Stimulated activated CD8-positive, alpha-beta memory T cell treated with anti-CD3 and anti-CD28 coated beads, Interleukin-2, amount 100 ng/mL, for 1 hour (primary cell): ENCODE measurements at places on chromosomes 5 and 9.

DNA sequence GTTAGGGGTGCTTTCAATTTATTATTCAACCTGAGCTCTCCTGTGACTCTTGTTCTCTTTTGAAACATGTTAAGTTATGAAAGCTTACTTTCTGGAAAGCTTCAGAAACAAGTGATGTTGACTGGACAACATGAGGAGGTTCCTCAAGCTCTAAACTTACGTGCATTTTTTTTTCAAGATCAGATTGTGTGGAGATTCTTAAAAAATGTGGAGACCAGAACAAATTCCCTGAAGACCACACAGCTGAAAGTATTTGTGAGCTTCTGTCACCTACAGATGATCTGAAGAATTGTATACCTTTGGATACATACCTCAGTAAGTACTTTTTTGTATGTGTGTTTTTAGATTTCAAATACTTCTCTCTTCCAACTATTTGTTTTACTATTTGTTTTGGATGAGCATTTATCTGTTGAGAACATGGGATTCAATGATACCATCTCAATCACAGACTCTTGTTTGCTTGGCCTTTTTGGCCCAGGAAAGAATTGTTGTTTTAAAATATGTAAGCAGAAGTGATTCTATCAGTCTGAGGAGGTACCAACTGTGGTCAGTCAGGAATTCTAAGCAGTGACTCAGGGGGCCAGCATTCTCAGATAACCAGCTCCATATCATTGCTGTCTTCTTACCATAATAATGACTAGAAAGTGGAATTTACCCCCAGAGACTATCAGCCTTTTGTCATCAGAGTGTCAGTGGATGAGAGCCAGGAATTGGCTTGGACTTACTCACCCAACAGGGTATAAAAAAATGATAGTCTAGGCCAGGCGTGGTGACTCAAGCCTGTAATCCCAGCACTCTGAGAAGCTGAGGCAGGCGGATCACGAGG is 34.4 kb upstream of the GLIPR2 start:
- DNase-seq = no peak

- DNase-seq = no peak
Measured at GRCh38 chr9:68931821-68932220, 82.1 kb downstream of the PRKACG start.

DNA sequence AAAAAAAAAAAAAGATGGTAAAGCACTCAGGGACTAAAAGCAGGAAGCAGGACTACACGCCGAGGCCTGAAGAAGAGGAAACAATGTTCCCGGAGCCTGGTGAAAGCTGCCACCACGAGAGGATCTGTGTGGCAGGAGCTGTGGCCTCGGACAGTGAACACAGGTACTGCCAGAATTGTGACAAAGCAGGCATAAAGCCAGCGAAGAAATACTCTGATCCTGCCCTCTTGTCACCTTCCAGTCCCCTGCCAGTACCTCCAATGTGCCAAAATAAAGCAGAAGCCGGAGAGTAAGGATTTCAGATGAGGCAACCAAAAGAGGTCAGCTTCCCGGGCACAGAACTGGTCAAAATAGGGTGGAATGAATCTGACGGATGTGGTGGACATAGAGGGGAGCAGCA is 211.5 kb upstream of the TARS1 start:
- no peak for DNase-seq

DNA sequence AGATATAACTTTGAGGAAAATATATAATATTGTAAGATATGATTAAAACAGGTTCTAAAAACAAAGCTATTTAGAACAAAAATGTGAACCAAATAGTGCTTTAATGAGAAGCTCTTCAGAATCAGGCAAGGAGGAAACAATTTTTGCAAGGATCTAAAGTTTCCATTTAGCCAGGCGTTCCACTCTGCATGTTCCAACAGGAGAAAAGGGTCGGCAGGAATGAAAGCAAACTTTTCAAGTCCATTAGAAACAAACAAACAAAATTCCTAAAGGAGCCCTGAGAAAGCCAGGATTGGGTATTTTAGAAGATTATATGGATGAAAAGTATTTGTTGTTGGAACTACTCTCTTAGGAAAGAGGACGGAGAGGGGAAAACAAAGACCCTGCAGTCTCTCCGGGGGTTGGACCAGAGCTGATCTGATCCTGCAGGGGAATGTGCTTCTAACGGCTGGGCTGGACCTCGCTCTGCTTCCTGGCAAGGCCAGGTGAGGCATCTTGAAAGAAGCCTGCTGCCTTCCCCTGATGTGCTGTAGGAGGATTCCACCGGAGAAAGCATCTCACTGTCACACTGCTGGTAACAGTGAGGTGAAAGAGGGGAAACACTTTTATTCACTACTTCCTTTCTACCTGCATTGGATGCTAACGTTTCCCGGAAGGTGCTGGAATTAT is 94.6 kb downstream of the PRRT1B start:
- DNase-seq = no peak

GRCh38 chr5:66518753-66519152 is 77.4 kb upstream of the MAST4 start:
- DNase-seq = no peak

- no peak for DNase-seq
Measured at GRCh38 chr5:112142769-112143270, 276.3 kb downstream of the EPB41L4A start.

DNA sequence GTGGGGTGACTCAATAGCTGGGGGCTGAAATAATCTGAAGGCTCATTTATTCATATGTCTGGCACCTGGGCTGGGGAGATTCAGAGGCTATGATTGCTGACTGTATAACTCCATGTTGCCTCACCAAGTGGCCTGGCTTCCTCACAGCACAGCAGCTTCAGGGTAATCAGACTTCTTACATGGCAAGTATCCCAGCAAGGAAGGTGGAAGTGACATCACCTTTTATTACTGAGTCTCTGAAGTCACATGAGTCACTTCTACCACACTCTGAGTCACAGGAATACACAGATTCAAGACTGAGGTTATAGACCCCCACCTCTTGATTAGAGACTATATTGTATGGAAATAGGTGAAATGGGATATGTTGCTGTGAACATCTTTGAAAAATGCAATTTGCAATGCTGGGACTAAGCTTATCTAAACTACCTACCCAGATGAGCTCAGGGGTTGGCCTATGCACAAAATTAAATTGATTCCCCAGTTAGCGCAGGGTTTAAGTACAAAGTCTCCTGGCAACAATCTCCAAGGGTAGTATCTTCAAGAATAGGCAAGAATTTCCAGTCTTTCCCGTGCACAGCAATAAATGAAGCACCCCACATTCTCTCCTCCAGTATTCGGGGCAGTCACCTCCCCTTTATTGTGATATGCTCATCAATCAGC is 553.1 kb downstream of the LRRC70 start:
- DNase-seq = no peak

DNA sequence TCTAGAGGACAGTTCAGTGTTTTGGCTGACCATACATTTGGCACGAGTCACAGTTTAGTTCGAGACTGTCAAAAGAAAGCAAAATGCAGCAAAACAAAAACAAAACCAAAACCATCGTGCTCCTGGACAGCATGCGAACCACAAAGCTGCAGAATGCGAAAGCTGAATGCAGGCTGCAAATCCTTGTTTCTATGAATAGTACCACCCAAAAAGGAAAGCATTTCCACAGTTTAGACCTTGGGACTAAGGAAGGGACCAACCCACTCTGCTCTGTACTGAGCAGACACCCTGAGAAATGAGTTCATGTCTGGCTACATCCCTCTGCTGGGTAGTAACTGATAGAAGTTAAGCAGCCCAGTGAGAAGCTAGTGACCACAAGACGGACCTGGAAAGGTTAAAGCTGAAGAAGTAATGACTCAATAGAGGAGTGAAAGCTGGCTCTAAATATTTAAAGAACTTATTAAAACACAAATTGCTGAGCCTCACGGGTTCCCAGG is 3.9 kb downstream of the GCNT4 start:
- DNase-seq = no peak

DNA sequence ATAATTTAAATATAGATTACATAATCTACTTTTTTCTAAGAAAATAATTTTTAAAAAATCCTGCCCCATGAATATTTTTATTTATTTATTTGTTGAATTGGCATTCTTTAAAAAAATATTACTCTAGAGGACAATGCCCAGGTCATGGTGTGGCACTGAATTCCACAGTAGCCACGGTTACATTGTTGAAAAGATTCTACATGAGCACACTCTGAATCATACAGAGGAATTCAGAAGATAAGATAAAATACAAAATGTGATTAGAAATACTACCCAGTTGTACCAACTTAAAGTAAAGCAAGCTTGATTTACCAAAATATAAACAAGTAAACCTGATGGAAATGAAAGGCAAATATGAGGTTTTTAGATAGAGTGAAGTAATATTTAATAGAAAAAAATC is 183.7 kb downstream of the HCN1 start:
- no peak for DNase-seq

DNA sequence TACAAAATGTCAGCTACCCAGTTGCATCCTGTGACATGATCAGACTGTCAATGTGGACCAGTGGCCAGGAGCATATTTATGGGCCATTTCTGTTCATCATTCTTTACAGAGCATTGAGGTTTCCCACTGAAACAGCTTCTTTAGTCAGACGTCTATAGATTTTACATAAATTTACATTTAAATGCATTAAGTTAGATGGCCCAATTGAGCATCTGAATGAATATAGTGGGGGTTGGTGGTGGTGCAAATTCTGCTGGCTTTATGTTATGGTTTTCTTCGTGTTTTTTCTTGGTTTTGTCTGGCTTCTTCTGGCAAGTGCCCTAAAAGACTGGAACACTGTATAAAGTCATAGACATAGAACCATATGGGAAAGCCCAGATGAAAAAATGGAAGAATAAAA is 214.1 kb downstream of the PJA2 start:
- DNase-seq = no peak

- no peak for DNase-seq
Measured at GRCh38 chr5:32601623-32602295, 16.4 kb downstream of the SUB1 start.

DNA sequence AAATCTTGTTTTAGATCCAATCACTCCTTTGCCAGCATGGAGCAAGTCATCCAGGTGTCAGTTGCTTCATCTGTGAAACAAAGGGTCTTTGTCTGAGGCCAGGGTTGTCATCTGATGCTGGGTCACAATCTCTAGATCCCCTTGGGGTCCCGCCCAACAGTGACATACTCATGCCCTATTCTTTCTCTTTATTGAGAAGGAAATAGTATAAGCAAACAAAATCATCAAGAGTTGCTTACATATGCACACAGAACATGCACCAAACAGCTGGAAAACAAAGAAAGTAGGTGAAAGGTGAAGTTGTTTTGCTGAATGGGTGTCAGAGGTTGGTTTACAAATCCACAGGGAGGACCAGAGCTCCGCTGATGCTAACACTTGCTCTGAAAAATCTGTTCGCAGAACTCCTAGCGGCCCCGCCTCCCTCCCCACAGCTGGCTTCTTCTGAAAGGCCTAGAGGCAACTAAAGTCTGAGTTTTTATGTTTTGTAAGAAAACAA is 106.1 kb upstream of the SLC44A1 start:
- no peak for DNase-seq

DNA sequence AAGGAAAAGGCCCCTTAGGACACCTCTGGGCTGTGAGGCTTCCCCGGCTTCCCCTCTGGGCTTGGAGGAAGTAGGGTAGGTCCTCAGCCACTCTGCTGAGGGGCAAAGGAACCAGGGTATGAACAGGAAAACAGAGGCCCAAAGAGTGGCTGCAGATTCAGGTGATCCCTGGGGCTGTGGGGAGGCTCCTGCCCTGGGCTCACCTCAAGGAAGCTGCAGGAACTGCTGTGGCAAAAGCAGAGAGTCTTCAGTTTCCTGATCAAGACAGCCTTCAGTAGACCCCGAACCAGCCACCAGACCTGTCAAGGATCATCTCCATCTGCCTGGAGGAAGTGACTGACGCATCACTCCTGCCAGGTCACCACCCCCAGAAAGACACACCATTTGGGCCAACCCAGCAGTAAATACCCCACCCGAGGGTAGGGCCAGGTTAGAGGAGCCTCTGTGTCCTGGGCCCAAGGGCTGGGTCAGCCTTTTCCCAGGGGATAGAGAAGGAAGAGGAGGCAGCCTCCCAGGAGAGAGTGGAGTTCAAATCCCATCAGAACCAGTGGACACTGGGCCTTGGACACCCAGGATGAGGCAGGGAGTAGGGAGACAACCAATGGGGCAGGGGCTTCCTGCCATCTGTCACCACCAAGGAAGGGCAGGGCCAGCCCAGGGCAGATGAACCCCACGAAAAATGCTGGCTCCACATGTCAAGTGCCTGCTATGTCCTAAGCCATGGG is 5.8 kb upstream of the ST6GALNAC6 start:
- peak; percentile 44 for DNase-seq

DNA sequence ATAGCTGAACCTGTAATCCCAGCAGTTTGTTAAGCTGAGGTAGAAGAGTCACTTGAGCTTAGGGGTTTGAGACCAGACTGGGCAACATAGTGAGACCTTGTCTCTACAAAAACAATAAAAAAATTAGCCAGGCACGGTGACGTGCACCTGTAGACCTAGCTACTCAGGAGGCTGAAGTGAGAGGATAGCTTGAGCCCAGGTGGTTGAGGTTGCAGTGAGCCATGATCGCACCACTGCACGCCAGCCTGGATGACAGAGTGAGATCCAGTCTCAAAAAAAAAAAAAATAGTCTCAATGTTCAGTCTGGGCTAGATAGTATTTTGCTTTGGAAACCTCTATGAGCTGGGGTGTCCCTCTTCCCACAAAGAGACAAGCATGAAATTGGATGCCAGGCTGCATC is 51.9 kb upstream of the IQGAP2 start:
- no peak for DNase-seq

DNA sequence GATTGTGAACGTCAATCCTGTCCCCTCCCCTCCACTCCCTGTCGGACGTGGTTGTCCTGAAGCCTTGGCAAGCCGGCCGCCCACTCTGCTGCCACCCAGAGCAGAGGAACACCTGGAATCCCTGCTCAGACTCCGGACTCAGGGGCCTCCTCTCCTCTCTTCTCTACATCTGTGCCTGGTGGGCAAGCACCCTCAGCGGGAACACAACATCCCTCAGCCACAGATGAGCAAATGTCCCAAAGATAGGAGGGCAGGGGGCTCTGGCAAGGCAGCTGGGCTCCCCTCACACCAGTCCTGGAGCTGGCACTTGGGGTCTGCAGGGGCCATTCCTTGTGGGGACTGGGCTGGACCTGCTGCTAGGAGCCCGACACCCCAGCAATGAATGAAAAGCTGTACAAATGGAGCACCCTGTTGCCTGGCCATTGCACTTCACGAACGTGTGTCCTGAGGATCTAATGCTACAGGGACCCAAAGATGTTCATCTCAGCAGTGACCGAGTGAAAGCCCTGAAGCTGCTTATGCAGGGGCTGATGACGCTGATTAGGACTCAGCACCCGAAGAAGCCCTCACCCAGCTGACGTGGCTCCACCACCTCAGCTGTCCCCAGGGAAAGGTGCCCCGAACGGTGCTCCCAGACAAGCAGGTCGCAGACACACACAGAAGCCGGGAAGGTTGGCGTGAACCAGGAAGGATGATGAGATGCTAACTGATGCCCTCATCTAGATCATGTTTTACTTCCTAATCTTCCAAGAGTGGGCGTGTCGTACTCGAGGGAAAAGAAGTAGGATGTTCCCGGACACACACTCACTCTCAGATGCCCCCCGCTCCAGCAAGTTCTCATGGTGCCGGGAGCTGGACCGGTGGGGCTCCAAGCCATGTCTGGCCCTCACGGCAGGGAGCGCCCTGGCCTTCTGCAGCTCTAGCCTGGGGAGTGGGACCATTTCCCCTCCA is 177.0 kb upstream of the PPP1R26 start:
- no peak for DNase-seq

GRCh38 chr5:83102364-83102980 is 25.1 kb downstream of the XRCC4 start:
- no peak for DNase-seq

GRCh38 chr9:99433555-99433954 is 211.5 kb downstream of the SEC61B start:
- DNase-seq = peak; percentile 17
